ENCODE measurements at places on chromosomes 7 and 10.

DNA sequence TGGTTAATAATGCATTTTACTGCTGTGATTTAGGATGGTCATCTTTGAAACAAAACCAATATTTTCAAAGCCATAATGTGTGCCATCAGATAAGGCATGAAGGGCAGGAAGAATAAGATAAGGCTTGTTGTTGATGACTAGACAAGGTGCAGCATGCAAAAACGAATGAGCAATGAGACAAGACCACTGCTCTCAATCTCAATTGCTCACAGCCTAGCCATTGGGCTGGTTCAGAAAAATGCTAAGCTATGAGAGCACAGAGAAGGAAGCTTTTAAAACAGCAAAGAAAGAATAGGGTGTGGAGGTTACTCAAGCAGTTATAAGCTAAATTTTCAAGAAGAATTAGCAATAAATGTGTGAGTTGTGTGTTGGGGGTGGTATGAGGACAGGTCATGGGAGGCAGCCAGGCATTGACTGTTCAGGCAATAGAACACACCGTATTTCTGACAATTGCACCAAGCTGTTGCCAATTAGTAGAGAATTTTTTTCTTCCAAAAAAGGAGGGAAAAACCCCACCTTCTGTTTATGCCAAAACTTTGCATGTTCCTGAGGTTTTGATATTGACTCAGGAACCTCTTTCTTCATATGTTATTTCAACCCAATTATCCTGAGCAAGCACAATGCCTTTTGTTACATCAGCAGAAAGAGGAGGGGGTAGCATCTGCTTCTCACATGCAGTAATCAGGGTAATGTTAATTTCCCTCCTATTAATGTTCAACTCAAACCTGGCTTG lies 276.5 kb downstream of the HDAC9 start:
- DNase-seq = no peak

- no peak for DNase-seq
These were observed 26.2 kb upstream of the C10orf90 start for GRCh38 chr10:126696684-126697083.

DNA sequence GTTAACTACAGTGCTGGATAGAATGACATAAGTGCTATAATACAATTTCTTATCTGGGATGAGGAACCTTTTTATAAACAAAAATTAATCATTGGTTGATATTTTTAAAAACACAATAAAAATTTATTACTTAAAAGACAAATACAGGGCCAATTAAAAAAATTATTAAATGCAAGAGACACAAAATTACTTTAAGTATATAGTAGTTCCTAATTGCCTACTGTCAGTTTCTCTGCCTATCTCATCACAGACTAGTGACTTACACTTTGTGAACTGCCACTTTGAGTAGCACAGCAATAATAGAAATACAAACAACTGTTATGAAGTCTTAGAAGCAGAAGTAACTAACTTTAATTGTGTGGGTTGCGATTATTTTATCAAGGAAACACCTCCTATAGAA lies 8.4 kb downstream of the TES start:
- DNase-seq = no peak

- no peak for DNase-seq
These were observed 75.4 kb downstream of the NOC3L start for GRCh38 chr10:94287336-94287735.

GRCh38 chr10:71300555-71301370 lies 18.3 kb upstream of the SLC29A3 start:
- no peak for DNase-seq

GRCh38 chr10:70191972-70192305 lies 21.6 kb upstream of the SAR1A start:
- no peak for DNase-seq

DNA sequence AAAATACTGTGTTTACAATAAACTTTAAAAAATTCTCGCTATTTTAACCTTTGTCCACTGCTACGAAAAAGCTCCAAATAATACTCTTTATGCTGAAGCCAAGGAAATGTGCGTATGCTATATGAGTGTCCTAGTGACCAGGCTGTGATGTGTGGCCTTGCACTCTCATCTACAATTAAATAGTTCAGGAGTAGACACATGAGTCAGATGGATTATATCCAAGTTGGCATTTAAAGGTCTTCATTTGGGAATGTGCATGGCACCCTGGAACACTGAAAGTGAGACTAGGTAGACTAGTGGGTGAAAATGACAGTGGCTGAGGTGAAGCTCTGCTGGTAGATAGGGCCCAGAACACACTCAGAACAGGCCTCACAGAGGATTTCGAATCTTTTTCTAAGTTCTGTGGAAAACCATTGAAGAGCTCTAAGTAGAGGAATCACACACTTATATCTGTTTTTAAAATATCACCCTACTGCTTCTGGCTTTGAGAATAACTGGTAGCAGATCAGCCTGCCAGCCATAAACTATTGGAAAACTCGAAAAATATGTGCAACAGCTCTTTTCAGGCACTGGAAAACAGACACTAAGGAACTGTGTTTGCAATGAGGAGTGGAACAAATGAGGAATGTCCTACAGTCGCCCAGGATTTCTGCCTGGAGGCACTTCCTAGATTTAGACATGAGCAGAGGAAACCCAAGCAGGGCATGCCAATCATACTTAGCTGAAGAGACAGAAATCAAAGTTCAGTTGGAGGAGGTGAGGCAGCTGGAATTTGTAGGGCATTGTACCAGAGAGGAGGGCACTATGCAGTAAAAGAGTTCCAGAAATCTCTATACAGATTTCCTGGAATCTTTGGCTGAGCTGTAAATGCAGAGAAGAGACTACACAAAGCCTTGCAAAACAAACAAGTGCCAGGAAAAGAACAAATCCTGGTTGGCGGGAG lies 603.8 kb upstream of the LRRTM3 start:
- DNase-seq = no peak

DNA sequence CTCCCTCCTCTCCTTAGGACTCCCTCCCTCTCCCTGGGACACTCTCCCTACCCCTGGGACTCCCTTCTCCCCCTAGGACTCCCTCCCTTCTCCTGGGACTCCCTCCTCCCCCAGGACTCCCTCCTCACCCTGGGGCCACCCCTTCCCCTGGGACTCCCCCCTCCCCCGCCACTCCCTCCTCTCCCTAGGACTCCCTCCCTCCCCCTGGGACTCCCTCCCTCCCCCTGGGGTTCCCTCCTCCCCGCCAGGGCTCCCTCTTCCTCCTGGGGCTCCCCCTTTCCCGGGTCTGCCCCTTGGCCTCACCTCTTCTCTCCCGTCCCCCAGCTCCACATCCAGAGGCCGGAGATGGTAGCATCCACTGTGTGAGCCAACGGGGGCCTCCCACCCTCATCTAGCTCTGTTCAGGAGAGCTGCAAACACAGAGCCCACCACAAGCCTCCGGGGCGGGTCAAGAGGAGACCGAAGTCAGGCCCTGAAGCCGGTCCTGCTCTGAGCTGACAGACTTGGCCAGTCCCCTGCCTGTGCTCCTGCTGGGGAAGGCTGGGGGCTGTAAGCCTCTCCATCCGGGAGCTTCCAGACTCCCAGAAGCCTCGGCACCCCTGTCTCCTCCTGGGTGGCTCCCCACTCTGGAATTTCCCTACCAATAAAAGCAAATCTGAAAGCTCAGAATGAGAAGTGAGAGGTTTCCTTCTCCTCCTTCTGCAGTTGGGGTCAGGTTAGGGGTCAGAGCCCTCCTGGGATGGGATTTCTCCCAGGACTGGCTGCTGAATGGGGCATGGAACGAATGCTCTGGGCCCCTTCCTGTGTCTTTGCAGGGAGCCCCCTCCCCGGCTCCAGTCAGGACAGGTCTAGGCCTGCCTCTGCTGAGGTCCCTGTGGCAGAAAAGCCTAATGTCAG lies 1.4 kb upstream of the MUC17 start:
- no peak for DNase-seq

DNA sequence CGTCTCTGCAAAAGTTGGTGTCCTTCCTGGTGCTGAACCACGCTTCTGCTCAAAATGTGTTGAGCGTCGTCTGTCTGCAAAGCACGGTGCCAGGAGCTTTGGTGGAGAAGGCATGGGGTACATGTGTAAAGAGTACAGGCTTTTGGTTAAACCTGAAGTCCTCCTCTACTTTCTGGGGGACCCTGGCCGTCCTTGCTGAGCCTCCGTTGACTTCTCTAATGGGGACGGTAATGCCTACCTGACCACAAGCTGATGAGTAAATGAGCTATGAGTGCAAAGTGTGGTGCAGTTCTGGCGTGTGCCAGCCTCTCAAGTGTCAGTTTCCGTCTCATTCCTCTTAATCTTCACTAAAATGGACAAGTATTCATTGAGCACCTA lies 527 bp upstream of the HERPUD2 start:
- DNase-seq = no peak

DNA sequence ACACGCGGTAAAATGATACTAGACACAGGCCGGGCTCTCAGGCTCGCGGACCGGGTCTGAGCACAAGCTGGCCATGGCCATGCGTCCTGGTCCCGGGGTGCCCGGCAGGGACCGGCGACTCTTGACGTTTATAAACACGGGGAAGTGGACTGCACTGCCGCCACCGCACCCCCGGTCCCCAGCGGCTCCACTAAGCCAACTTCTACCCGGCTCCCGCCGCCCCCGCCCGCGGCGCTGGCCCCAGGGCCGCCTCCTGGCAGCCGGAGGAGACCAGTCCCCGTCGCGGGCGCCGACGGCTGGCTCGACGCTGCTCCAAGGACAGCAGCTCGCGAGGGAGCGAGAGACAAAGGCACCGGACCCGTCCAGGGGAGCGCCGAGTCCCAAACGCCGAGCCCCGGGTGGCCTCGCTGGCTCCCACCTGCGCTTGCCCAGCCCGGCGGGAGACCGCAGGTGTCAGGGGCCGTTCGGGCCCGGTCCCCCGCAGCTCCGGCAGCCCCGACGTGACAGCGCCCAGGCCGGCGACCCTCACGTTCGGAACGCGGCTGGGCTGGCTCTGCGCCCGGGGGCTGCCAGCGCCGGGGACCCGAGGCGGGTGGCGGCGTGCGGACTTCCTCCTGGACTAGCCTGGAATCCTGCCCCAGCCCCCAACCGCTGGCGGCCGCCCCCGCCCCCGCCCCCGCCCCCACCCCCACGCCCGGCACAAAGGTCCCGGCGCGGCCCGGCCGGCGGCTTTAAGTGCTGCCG lies 517 bp downstream of the ITGB1 start:
- no peak for DNase-seq

DNA sequence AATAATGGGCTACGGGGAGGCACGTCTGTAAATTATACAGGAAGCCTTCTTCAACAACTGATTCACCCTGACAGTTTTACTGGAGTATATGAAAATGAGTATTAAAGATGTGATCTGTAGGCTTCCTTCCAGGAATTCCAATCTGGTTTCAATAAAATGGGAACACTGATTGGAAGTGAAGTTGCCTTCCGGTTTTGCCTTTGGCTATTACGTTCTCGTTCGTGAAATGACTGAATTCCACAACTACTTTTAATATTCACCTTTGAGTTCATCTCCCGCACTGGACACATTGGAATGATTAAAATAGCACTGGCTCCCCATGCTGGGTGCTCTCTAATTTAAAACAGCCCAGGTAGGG lies 350.1 kb upstream of the MKI67 start:
- no peak for DNase-seq

GRCh38 chr7:151586531-151587260 lies 67.0 kb upstream of the RHEB start:
- no peak for DNase-seq

- no peak for DNase-seq
These were observed 59.6 kb downstream of the ADRB1 start for GRCh38 chr10:114103284-114103683.

- DNase-seq = no peak
These were observed 32.2 kb upstream of the PDE1C start for GRCh38 chr7:32102432-32102873.

GRCh38 chr7:133196856-133197612 lies 55.8 kb upstream of the EXOC4 start:
- no peak for DNase-seq

DNA sequence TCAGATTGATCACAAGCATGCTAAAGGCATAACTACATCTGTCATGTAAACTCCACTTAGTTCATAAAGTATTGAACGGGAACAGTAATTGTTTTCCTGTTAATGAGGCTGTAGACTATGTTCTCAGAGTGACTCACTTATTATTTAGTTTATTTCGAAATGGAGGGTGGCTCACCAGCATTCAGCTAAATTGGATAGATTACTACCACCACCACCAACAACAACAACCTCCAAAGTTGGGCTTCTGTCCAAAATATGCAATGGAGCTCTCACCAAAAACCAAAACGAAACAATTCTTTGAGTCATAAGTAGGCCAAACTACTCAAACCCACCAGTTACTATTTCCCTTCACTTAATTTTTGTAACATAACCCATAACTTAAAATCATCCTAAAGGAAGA lies 127.9 kb upstream of the NRBF2 start:
- DNase-seq = no peak

DNA sequence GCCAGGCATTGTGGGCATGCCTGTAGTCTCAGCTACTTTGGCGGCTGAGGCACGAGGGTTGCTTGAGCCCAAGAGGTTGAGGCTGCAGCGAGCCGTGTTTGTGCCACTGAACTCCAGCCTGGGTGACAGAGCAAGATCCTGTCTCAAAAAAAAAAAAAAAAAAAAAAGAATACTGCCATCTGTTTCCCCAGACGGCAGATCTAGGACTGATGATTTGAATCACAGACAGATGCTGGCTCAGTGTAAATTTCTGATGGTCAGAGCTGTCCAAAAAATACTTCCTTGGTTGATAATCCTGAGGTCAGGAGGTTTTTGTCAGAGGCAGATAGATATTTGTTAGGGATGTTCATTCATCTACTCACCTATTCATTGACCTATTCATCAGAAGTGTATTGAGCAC lies 130.7 kb downstream of the REEP3 start:
- no peak for DNase-seq

Data from stimulated activated CD8-positive, alpha-beta memory T cell treated with anti-CD3 and anti-CD28 coated beads, Interleukin-7, amount 100 ng/mL, for 1 hour (primary cell).